Cortex of kidney (tissue), 1 donor: ENCODE measurements at places on chromosomes 5 and 9.

DNA sequence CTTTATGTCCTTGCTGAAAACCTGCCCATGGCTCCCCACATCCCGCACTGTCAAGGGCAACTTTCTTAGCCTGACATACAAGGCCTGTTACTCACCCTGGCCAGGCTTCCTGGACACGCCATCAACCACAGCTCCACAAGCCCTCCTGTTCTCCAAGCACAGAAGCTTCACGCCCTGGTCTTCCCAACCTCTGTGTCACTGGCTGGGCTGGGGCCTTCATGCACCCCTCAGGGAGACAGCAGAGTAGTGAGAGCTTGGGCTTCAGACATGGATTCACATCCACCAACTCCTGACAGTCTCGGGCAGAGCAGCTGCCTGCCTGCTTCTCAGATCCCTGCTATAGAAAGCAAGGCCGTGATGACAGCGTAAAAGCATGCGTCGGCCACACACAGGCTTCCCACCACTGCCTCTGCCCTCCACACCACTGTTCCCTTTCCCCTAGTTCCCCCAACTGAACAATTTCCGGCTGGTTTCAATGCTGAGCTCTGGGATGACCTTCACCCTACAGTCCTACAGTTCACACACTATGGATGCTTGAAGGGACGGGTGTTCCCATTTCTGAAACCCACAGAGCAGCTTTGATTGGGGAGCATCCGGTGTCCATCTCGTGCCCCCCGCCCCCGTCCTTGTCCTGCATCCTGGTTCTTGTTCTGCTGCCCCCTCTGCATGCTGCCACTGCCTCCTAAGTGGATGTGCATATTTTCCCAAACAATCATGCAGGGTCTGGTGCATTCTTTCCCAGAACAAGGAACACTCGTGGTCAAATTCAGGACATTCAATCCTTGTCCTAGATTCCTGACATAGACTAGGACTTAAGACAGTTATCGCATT is 33.4 kb upstream of the ADAMTS2 start:
- DNase-seq: no peak

DNA sequence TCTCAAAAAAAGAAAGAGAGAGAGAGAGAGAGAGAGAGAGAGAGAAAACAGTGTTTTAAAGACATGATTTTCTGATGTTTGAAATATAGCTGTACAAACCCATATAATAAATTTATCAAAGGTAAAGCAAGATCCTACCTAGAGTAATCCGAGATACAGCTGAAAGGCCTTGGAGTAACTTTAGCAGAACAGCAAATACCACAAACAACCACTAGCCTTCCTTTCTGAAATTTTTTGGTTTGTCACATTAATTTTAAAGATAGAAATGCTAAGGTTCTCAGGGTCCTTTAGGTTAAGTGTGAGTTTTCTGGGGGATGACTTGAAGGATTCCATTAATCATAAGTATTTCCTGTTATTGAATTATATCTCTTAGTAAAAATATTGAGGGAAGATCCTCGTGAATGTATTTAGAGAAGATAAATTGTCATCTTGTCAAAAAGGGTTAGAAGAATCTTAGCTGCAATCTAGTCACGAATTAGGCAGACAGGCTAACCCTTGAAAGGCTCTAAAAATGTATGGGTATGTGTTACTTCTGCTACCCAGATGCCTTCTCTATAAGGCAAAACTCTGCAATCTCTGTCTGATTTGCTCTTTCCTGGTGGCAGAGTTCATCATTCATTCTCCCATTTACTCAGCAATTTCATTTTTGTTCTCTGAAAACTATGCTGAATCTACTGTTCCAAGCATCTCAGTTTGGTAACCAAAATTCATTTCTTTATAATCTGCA is 27.3 kb downstream of the F2RL2 start:
- DNase-seq: no peak

DNA sequence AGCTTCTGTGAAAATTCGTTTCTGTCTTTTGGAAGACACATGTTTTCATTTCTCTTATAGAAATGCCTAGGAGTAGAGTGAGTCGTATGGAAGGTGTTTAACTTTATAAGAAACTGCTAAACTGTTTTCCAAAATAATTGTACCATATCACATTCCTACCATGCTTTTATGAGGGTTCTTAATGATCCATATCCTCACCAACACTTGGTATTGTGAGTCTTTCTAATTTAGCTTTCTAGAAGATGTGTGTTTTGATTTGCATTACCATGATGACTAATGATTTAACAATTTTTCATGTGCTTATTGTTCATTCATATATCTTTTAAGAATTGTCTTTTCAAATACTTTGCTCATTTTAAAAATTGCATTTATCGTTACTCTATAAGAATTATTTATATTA is 223.6 kb downstream of the COMMD10 start:
- DNase-seq: no peak

GRCh38 chr5:98780390-98780789 is 6.9 kb downstream of the RGMB start:
- no peak for DNase-seq

DNA sequence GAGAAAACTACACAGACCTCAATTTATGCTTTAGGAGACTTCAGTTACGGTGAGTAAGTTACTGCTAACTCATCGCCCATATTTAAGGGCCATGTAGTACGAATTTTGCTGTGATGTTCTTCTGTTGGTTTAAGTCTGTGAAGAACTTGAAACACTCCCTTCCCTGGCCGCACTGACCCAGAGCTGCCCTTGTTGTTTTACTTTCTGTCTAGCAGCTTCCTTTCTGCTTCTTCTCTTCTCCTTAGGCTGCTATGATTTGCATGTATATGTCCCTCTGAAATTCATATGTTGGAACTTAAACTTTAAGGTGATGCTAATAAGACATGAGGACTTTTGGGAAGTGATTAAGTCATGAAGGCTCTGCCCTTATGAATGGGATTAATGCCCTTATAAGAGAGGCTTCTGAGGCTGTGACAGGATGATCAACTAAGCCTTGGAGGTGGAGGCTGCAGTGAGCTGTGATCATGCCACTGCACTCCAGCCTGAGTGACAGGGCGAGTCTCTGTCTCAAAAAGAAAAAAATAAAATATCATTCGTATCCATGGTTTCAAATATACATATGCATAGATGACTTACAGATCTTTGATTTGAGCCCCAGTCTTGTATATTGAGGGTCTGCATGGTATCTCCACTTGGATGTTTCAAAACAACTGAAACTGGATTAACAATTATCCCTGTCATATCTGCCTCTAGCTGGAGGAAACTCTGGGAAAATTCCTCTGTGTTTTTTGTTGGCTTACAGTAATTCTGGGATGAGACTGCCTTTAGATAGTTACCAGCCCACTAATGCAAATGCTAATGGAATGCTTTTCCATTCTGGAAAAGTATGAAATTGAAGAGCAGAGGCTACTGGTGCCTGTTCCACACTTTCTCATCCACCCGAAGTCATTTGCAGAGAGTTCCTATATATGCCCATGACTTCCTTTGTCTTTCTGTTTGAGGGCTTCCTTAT is 263.4 kb upstream of the ACTBL2 start:
- DNase-seq: no peak

DNA sequence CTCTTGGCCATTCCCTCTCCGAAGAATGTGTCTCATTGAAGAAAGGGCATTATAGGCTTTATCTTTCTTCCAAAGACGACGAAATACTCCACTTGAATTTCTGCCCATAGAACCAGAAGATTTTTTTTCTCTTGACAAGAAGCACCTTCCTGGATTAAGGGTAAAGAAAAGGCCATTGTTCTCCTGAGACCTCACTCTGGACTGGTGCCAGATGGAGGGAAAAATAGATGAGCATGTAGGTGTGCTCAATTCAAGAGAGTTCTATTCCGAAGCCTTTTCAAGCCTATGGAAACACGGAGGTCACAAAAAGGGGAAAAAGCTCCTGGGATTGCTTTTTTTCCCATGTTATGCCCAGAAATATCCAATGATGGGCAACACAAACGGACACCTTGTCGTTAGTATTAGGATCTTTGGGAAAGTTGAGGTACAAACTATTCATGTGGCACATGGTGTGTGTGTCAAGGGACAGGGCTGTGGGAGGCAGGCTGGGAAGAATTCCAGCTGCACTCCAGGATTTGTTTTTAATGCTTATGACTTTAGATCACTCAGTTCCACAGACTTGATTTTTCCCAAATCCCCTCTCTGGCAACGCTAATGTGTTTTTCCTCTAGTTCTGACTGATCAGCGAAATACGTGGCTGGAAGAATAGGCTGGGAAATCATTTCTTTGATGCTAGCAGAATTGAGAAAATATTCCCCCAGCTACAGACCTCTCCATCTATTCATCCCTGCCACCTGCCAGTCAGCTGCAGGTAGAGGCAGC is 89.9 kb downstream of the SIL1 start:
- DNase-seq: no peak

DNA sequence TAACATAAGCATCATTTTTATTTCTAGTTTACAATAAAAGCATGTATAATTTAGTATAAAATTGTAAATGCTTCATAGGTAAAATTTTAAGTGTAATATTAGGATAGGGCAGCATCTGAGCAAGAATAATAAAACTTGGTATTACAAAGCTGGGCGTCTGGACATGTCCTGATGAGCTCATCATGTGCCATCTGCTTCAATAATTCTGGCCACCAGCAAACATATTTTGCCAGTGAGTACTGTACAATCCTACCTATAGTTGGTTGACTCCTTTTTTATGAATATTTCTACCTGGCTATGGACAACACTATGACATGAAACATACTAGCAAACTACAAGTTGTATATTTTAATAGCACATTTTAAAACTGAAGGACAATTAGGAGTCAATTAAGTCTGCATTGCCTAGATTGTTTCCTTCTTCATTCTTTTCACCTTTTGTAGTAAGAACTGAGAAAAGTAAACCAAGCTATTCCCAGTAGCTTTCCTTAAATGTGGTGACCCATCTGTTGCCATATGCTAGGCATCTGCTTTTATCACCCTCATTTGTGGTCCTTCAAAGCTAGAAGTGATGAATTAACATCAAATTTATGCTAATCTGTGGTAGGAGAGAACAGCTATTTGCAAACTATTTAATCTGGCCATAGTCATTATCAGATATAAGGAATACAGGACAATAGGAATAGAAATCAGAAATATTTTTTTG is 23.4 kb downstream of the LURAP1L start:
- no peak for DNase-seq

GRCh38 chr9:73683862-73684591 is 532.4 kb downstream of the ANXA1 start:
- no peak for DNase-seq

GRCh38 chr9:93829271-93830011 is 125.7 kb downstream of the BARX1 start:
- DNase-seq: no peak
